KBM-7 (cell line): ENCODE measurements at places on chromosomes 2 and 18.

- no peak for DNase-seq
Observed at GRCh38 chr2:9312591-9312990, 106.0 kb downstream of the ASAP2 start.

DNA sequence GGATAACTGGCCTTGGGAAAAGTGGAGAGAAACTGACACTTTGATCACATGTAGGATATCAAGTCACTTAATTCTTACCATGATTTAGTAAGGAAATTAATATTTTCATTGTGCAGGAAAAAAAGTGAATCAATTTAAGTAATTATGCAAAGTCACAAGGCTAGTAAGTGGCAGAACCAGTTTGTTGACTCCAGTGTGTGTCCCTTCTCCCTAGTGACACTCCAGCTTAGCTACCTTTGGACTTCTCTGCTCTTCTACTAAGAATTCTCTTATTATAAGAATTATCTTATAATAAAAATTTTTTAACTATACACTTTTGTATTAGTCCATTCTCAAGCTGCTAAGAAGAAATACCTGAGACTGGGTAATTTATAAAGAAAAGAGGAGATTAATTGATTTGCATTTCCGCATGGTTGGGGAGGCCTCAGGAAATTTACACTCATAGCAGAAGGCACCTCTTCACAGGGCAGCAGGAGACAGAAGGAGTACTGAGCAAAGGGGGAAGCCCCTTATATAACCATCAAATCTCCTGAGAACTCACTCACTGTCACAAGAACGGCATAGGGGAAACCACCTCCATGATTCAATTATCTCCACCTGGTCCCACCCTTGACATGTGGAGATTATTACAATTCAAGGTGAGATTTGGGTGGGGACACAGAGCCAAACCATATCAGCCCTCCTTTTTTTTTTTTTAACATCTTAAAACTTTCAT, 13.6 kb downstream of the COL4A4 start:
- no peak for DNase-seq

- DNase-seq = no peak
Observed at GRCh38 chr2:204732019-204732418, 186.7 kb downstream of the PARD3B start.

GRCh38 chr2:240823449-240824336, 3.7 kb upstream of the KIF1A start:
- DNase-seq = no peak

DNA sequence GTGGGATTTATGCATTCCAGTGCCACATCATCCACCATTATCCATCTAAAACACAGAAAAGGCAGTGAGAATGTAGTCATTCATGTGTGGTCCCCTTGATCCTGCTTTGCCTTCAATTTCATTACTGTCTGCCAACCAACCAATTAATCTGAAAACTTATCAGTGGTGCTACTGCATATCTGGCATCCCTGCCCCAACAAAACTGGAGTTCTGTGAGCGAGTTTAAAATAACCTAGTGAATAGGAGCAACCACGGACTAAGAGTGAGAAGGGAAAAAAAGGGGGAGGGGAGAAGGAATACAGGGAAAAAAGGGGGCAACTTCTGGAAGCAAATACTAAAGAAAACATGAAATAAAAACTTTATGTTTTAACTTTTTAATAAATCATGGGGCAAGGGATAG, 42.2 kb downstream of the SLC8A1 start:
- no peak for DNase-seq

GRCh38 chr18:47883771-47884413, 46.6 kb downstream of the SMAD2 start:
- no peak for DNase-seq

GRCh38 chr2:202429164-202429980, 53.2 kb downstream of the BMPR2 start:
- DNase-seq = no peak

- peak; percentile 8 for DNase-seq
Observed at GRCh38 chr2:36564377-36564930, 33.5 kb downstream of the FEZ2 start.

- no peak for DNase-seq
Observed at GRCh38 chr2:208501206-208501605, 94.6 kb downstream of the PTH2R start.

GRCh38 chr2:215664847-215665525, 229.1 kb upstream of the FN1 start:
- DNase-seq = no peak

- DNase-seq = no peak
Observed at GRCh38 chr2:197028230-197028629, 101.7 kb upstream of the PGAP1 start.

DNA sequence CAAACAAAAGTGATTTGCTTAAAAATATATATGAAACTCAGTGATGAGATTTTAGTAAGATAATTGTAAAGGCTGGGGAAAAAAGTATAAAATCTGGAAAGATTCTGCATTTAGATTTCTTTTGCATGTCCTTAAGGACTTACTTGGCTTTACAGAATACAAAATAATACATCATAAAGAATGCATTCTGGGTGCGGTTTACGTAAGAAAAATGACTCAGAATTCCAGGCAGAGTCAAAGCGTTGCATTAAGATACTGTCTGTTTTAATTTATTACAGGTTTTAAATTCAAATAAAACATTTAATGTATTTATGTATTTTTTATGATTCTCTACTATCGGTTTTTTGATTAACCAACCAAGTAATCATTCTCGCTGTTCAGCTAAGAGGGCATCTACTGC, 178.0 kb downstream of the SH3BP4 start:
- no peak for DNase-seq

DNA sequence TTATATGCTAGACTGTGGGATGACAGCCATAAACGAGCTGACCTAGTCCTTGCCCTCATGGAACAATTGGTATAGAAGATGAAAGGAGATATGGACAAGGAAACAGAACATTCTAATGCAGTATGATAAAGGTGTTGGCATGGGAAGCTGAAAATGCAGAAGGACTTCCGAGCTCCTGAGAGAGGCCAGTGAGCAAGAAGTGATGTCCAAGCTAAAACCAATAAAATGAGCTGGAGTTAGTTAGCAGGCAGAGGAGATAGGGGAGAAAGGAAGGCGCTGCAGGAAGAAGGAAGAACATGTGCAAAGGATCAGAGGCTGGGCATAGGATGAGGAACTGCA, 64.5 kb downstream of the BOD1L2 start:
- DNase-seq = no peak

GRCh38 chr18:69974365-69974764, 26.7 kb upstream of the CD226 start:
- DNase-seq = no peak

DNA sequence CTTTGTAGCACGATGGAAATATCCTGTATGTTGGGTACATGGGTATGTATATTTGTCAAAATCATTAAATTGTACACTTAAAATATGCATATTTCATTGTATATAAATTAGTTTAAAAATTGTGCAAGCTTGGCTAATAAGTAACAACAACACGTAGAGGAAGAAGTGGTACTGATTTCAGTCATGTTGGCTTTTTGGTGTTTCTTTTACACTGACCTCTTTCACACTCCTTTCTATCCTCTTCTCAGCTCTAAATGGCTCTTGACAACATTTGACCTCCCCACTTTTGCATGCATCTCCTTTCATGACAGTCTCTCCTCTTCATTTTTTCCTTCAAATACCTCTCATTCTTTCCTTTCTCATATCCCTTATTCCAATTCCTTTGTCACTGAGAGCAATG, 801.4 kb upstream of the ZEB2 start:
- DNase-seq = no peak

- no peak for DNase-seq
Observed at GRCh38 chr2:153626676-153627075, 148.1 kb upstream of the RPRM start.

DNA sequence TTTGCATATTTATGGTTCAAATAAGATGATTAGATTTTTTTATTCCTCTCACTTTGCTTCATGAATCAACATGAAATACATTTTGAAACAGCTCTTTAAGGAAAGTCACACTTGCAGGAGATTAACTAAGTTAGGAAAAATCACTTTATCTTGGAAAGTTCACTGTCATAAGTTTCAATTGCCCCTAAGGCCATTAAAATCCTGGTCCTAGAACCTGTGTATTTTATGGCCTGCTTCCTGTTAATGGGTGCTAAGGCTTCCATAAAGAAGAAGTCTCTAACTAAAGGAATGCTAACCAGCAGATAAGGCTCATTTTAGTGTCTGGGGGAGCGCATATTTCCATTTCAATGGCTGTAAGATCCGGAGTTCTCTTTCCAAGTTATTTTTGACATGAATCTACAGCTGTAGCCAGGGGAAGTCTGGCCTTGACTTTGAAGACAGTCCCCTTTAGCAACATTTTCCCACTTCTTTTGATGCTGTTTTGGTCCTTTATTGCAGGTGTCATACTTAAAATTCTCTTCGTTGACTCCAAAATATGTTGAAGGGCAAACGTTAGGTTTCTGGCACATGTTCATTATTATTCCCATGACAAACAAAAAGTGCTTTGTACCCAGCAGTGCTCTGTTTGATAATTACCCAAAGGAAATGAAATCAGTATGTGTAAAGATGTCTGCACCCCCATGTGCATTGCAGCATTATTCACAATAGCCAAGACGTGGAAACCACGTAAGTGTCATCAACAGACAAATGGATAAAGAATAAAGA, 34.4 kb upstream of the SH3BP4 start:
- no peak for DNase-seq

DNA sequence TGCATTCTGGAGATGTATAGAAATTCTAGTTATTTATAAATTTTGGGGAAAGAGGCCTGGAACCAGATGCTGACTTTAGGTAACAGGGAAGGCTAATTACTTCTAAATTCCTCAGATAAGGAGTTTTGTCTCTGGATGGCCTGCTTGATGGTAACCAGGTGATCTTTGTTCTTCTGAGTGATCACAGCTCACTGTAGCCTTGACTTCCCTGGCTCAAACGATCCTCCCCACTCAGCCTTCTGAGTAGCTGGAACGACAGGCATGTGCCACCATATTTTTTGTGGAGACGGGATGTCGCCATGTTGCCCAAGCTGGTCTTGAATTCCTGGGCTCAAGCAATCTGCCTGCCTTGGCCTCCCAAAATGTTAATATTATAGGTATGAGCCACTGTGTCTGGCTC, 54.4 kb upstream of the MSH6 start:
- no peak for DNase-seq

DNA sequence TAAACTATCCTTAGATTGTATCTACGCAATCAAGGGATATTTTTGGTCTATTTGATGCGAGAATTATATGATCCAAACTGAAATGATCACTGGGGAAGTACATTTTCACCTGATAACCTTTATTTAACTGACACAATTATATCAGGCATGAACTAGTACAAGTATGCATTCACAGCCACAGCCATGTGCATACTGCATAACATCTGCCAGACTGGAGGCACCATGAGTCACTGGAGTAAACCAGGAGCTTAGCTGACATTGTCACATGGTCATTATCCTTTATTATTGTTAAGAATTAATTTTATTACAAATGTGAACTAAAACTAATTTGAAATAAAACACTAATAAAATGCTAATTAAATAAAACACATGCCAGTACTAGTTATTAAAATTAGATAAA, 1127.1 kb downstream of the DPP10 start:
- no peak for DNase-seq

GRCh38 chr18:74139888-74140287, 7.7 kb downstream of the FBXO15 start:
- DNase-seq = no peak
